Cerebellar nuclear complex (tissue), 1 donor: ENCODE measurements at places on chromosomes 16 and 17.

- DNase-seq: no peak
Measured at GRCh38 chr17:43766413-43767052, 7.9 kb upstream of the SOST start.

- no peak for DNase-seq
Measured at GRCh38 chr17:43578699-43579565, 32.8 kb upstream of the ETV4 start.

DNA sequence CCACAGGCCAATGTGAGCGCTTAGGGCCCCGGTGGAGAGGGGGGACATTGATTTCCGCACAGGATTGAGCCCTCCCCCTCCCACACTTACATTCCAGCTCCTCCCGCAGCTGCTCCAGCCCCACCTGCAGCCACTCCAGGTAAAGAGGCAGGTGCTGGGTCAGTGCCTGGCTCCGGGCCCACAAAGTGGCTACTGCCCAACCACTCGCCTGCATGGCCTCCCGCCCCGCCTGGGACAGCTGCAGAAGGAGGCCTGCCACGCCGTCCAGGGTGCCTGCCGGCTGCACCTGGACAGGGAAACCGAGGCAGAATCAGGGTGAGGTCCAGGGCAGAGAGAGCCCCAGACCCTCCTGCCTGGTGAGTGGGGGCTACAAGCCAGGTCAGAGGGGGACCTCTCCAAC lies 46.3 kb downstream of the RMI2 start:
- no peak for DNase-seq

- DNase-seq: no peak
Measured at GRCh38 chr17:67421869-67422273, 44.8 kb downstream of the PITPNC1 start.

DNA sequence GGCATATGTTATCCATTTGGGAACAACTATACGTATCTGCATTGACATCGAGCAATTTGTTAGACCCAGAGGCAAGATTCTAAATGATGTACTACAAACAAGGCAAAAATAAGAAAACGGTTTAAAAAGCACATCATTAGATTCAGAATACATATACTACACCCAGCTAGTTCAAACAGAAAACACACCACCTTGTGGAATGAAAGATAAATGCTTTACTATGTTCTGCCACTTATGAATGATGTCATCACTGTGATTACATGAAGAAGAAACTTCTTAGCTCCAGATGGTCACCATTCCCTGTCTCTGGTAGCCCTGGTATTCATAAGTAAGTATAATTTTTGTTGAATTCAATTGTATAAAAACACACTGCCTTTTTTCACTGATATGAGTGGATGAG lies 7.8 kb downstream of the NACA2 start:
- DNase-seq: no peak

- no peak for DNase-seq
Measured at GRCh38 chr17:48791128-48792032, 25.6 kb downstream of the TTLL6 start.

GRCh38 chr16:19472482-19472881 lies 49.4 kb downstream of the GDE1 start:
- no peak for DNase-seq

DNA sequence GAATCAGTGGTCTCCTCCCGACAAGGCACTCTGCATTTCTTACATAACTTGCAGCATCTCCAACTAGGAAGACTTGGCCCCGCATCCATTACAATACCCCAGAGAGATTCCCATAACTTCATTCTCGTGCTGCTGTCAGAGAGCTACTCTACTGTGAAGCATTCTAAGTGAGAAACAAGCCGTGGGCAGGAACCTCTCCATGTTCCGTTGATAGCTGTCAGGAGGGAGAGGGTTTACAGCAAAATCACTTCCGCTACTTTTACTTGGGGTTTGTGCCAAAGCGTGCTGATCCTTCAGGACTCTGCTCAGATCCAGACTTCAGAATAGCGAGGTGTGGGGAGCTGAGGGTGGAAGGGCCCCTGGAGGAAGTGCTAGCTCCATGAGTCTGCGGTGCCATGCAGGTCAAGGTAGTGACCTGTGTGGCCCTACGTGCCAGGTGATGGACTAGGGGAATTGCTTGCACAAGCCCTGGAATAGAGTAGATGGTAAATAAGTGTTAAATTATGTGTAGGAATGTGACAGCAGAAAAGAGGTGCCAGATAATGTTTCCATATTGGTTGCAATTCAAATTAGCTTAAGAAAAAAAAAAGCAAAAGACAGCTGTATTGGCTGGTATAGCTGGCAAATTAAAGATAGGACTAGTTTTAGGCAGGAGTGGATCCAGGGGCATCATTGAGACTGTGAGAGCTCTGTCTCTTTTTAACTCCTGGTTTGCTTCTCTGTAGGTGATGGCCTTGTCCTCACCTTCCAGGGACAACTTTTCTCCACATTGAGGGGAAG lies 358.5 kb upstream of the ERCC4 start:
- DNase-seq: no peak
